M059J (cell line): ENCODE measurements at places on chromosomes 5 and 9. TPM values are rescaled to one million over a fixed set of nuclear protein-coding genes. Genes with fewer than 3 reads are reported as not detected.

DNA sequence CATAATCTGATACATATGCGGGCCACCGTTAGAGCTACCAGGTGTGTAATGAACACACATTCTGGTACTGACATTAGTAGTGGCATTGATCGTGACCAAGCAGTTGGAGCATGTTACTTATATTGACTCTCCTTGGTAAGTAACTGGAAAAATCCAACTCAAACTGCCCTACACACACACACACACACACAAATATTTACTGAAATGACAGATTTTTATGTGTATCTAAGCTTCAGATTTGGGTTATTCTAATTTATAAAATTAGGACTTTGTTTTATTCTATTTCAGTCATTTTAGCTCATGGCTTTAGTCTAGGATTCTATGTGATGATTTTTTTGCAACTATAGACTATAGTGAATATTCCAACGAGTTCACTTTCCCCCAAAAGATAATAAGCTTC, 1280.2 kb upstream of the ACO1 start:
- DNase-seq, result no peak

- DNase-seq, result no peak
These were observed 5.0 kb downstream of the SPRY4 start for GRCh38 chr5:142319560-142320429.

- DNase-seq, result no peak
These were observed 115.7 kb downstream of the SPATA31D1 start for GRCh38 chr9:82104252-82104651.

Gene BTNL3
- total RNA-seq, result not detected in 2 replicates

Gene NMUR2
- not detected in 2 replicates for total RNA-seq

Gene CTSL
- 174 and 202 TPM in 2 replicates for total RNA-seq

Gene SH3TC2
- total RNA-seq, result 2.4 and 7.2 TPM in 2 replicates
